Left ventricle myocardium inferior (tissue), 1 donor: ENCODE measurements at places on chromosomes 2 and 18. TPM values are rescaled to one million over a fixed set of nuclear protein-coding genes. Genes with fewer than 3 reads are reported as not detected.

SLC11A1 gene
- total RNA-seq, result 6.4 TPM

FOXD4L1 gene
- total RNA-seq, result 0.11 TPM

- DNase-seq, result no peak
Observed at GRCh38 chr2:151878655-151879563, 50.7 kb upstream of the ARL5A start.

DNA sequence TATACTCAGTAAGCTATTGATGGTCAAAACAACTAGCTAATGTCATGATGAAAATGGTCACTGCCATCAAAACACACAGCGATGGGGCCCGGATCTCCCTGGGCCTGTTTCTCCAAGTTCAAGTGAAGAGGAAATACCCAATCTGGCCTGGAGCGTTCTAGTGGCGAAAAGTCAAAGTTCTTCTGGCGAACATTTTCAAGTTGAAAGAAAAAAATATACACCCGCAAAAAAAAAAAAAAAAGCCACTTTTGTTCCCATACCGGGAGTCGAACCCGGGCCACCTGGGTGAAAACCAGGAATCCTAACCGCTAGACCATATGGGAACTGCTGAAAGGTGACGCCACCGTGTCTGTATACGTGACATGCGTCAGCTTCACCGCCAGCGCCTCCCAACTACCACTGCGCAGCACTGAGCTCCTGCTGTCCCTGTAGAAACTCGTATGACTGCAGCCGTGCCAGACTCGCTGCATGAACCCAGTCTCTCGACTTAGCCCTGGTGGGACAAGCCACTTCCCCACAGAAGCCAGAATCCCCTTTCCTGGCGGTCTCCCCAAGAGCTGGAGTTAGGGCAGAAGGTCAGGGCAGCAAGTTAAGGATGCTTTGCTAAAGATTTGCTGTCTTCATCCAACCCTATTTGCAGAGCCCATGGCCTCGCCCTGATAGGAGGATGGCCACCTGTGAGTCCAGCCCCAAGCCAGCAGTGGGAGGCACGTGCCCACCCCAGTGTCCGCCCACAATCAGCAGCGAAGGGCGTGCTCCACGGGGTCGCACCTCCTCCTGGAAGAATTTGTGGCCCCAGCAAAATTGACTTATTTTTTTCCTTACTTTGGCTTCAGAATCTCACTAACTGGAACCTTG, 5.6 kb upstream of the IMP4 start:
- DNase-seq, result peak; percentile 70

- DNase-seq, result no peak
Observed at GRCh38 chr2:233990261-233990798, 60.2 kb upstream of the SPP2 start.

- DNase-seq, result no peak
Observed at GRCh38 chr2:134408791-134409190, 154.9 kb downstream of the MGAT5 start.

DNA sequence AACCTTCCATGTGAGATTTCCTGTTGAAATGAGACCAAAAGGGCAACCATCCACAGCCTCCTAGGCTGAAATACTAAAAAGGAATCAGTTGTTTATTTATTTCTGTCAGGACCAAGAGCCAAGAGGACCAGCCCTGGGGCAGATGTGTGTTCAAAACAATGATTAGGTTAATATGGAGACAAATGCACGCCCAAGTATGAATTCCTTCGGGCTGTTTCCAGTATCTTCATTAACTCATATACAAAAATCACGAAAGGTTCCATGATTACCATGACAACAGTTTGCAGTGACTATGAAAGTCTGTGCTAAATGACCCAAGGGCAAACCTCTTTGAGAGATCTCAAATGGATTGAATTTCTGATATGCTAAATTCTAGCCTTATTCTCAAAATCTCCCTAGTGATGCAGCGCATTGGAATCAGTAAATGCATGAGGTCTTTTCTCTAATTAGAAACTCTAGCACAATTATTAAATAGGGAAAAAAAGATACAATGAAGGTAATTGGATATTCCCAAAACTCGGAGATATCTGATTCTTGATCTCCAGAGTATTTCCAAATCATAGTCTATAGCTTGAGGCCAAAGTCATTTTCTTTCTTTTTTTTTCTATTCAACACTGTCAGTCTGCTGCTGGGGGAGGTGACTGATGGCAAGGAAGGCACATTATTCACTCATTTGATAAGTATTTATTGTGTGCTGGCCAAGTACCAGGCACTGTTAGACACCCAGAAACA, 35.6 kb downstream of the VIT start:
- DNase-seq, result no peak

DNA sequence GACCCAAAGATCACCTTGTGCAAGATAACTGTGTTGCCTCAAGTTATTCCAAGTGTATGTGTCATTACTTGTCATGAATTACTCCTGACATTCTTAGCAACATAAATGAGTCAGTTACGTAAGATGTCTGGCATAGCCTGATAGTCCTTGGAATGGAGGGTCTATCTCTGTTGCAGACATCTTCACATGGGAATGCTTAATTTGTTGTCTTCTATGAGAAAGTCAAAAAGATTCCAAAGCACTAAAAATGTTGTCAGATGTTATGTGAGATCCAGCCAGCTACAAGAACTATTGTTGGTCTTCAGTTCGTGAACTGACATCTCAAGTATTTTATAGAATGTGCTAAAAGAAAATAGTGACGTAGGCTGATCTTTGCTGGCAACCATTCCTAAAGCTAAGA, 178.2 kb upstream of the RASGRP3 start:
- DNase-seq, result no peak
